Fibroblast of the aortic adventitia (primary cell): ENCODE measurements at places on chromosomes 1 and 21. TPM values are rescaled to one million over a fixed set of nuclear protein-coding genes. Genes with fewer than 3 reads are reported as not detected.

Gene LCE1A
- not detected in 2 replicates for total RNA-seq

- no peak for DNase-seq
These were observed 1144.3 kb upstream of the NCAM2 start for GRCh38 chr21:19853709-19854575.

- DNase-seq = no peak
These were observed 394.4 kb upstream of the CHRM3 start for GRCh38 chr1:238991765-238992495.

DNA sequence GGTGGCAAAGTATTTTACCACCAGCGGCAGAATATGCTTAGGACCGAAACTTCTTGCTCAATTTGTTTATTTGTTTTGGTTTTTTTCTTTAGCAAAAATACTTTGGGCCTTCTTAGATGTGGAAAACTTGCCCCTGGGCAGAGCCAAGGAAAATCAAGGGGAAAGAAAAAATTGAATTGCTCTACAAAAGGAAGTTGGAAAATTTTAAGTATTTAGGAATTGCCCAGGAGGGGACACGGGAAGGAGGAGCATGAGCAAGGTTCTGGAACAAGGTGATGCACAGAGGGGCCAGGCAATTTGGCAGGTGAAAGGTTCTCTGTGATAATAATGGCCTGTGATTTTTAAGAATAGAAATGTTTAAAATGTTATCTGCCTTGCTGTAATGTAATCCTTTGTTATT is 28.6 kb downstream of the SGIP1 start:
- DNase-seq = no peak

DNA sequence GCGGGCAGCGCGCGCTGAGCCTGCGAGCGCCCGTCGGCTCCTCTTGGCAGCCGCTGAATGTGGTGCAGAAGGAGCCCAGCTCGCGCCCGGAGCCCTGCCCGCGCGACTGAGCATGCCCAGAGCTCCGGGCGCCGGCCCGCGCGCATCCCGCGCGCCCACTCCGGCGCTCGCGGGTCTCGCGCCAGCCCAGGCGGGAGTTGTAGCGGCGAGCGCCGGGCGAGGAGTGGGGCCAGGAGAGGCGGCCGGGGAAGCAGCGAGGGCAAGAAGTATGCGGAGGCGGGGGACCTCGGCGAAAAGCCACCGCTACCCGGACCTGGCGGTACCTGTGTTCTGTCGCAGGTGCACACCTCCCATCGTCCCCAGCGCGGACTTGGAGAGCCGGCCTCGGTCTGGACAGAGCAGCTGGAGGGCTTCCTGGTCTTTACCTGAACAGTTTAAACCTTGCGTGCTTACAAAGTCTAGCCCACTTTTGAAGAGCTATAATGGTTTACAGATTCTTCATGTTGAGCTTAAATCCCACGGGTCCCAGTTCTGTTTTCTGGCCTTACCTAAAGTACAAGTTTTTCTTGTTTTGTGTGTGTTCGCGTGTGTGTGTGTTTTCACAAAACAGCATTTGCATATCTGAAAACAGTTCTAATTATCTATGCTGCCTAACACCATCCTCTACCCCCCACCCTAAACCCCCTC is at the start of gene DDAH1:
TSS of gene DDAH1 (minus strand) at position 61 of the 687 bp plus-strand sequence. CDS start 114 bp downstream, outside the sequence.
- DNase-seq = peak; percentile 56

Gene FH
- 47.1 and 99.7 TPM in 2 replicates for total RNA-seq

Gene SPATA1
- 0.41 and 3.0 TPM in 2 replicates for total RNA-seq

DNA sequence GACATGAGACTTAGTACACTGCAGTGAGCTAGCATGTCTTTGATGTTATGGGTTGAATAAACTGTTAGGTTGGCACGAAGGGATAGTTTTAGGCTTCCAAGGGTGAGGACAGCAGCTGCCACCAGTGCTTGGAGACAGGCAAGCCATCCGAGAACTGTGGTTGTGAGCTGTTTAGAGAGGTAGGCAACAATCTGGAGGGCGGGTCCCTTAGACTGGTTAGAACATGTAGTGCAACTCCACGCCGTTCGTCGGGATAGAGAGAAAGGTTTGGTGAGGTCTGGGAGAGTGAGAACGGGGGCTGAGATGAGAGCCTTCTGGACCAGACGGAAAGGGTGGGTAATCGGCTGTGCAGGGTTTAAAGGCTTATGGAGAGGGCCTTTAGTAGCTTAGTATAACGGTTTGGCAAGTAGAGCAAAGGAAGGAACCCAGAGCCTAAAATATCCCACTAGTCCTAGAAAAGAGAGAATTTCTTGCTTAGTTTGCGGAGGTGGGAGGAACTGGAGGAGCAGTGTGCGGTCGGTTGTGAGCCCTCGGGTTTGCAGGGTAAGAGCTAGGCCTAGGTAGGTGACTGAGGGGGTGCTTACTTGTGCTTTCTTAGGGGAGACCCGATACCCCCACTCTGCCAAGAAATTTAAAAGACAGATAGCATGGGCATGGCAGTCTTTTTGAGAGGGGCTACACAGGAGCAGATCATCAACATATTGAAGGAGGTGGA is 72.8 kb downstream of the CNST start:
- no peak for DNase-seq

DNA sequence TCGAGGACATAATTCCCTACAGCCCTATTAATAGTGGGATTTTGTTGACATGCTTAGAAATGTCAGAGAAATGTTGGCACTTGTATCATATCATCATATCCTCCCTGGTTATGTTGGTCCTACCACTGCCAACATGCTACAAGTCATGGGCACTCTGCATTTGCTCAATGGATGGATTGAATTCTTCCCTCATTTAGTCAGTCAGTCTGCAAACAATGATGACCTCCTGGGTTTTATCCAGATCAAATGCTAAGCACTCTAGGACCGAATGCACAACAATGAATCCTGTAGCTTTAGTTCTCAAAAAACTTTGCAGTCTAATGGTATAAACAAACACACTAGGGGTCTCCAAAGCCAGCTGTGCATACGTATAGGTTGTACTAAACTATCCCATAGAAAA is 357.2 kb upstream of the DPYD start:
- DNase-seq = no peak

GRCh38 chr1:78641558-78641957 is 8.1 kb upstream of the IFI44 start:
- no peak for DNase-seq

DNA sequence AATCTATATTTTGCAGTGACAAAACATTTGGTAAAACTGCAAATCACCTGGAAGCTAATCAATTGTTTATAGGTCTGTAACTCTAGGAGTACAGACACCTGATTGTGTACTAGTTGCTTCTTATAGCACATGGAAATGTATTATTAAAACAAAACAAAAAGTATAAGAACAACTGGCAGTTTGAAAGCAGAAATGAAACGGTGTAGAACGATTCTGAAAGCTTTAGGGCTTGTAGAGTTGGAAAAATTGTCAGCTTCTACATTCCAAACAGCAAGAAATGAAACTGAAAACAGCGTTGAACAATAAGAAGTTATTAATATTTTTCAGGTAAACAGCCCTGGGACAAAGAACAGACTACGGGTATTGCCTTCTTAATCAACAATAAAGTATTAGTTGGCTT is 273.3 kb downstream of the OLFM3 start:
- DNase-seq = no peak

GRCh38 chr1:37347104-37347649 is 127.2 kb upstream of the ZC3H12A start:
- no peak for DNase-seq

Gene SPATA45
- not detected in 2 replicates for total RNA-seq

Gene MINDY1
- total RNA-seq = 10.9 and 16.4 TPM in 2 replicates

DNA sequence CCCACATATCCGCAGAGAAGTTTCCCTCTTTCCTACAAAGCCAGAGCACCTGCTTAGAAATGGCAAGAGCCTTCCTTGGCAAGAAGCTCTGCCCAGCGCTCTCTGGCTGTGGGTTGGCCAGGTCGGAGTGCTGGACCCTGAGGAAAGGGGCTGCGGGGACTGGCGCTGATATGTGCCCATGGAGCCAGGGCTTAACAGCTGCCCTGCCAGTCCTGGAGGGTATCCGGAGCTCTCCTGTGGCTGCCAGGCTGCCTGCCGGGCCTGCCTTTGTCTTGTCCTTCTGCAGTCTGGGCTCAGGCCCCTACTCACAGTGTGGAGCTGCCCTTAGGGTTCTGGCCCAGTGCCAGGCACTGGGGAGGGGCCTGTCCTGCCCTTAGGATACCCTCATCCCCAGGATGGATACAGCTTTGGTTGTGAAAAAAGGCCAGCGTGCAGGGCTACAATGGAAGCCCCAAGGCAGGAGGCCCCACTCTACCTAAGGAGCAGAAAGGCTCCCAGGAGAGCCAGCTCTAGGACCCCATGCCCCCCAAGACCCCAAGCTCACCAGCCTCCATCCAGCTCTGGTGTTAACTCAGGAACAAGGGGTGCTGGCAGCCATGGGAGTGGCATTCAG is 43.4 kb downstream of the KIAA1614 start:
- no peak for DNase-seq

DNA sequence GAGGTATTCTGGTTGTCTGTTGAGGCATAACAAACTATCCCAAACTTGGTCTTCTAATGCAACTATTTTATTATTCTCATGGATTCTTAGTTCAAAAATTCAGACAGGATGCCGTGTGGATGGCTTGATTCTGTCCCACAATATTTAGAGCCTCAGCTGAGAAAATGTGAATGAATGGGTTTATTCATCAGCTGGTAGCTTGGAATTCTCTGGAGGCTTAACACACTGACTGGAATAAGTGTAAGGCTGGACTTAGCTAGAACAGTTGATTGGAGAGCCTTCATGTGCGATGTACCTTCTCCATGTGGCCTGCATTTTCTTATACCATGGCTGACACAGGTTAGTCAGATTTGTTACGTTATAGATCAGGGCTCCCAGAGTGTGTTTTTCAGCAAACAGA is 30.8 kb downstream of the TNNI3K start:
- DNase-seq = no peak

Gene SPRR2E
- not detected in 2 replicates for total RNA-seq

Gene TAS1R1
- not detected in 2 replicates for total RNA-seq

- DNase-seq = peak; percentile 67
These were observed 22.5 kb downstream of the NTMT2 start for GRCh38 chr1:170168265-170168664.

GRCh38 chr1:35112668-35113067 is 33.5 kb downstream of the ZMYM1 start:
- DNase-seq = peak; percentile 22

DNA sequence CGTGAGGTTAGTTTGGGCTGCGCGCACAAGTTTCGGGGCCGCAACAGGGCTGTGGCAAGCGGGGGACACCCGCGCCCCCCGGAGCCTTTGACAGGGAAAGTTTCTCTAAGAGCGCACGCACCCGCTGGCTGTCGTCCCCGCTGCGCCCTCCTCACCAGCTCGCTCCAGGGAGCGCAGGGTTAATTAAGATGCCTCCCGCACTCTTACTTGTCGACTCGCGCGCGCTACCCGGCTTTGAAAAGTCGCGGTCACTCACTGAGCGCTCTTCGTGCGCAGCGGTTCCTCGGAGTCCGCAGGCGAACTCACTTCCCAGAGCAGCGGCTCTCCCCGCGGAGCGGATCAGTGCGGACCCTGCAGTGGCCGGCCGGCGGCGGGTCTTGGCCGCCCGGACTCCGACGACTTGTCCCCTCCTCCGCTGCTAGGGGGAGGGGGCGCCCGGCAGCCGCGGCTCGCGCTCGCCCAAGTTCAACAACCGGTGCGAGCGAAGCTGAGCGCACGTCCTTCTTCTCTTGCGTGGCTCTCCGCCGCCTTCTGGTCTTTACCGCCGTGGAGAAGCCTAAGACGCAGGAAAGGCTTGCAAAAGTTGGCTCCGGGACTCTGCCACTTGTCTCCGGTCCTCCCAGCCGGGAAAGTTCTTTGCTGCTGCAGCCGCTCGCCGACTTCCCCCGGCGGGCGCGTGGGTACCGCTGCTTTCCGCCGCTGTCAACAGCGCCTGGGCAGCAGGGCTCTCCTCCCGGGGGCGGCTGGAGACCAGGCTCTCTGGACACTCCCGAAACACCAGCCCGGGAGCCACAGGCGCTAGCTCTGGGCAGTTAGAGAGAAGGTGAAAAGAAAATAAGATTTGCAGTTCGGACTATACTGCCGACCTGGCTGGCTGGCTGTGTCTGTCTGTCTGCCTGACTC is 506 bp downstream of the JUN start:
- DNase-seq = peak; percentile 61

DNA sequence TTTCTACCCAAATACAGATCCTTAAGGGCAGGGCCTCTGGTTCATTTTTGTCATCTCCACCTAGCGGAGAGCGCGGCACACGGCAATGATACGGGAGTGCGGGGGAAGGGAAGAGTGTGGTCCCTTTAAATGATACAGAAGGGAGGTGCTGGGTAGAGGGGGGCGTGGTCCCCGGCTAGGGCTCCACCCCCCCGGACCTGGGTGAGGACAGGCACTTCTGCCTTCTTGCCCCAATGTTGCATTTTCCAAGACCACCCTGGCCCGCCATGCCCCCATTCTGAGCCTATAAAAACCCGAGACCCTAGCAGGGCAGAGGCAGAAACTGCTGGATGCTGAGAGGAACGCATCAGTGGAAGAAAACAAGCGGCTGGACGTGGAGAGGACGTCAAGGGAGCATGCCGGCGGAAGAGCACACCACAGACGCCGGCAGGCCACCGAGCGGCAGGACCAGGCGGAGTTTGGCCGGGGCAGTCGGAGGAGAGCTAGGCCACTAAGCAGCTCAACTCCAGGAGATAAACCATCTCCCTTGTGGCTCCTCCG is 30.0 kb downstream of the LRRC3 start:
- DNase-seq = peak; percentile 50

DNA sequence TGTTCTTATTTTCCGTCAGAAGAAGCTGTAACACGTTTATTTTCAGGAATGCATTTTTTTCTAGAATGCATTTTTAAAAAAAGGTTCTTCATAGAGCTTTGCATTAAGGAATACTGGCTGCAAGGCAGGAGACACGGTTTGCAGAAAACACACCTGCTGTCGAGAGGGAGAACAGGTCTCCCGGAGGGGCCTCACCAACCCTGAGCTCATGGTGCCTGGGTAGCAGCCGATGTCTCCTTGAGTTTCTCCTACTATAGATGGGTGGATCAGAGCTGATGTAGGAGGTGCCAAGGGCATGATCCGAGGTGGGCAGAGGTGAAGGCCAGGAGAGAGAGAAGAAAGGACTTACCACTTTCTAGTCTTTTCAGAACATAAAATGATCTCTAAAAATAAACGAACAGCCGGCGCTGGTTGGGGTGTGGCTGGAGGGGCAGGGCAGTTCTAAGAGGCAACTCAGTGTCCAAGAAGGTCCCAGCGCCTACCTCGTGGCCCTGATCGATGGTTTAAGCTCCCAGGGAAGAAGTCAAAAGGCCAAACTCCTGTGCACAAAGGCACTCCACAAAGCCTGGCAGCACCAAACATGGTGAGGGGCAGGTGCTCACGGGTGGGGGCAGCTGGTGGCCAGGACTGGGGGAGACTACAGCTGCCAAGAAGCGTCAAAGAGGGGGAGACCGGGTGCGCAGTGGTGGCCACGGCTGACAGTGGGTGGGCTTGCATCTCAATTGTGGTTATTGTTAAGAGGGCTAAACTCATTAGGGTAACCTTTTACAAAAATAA is 12.2 kb downstream of the MORN1 start:
- DNase-seq = no peak

- no peak for DNase-seq
These were observed 35.5 kb downstream of the SRSF11 start for GRCh38 chr1:70256664-70257063.
